ENCODE measurements at places on chromosomes 2 and 18.

DNA sequence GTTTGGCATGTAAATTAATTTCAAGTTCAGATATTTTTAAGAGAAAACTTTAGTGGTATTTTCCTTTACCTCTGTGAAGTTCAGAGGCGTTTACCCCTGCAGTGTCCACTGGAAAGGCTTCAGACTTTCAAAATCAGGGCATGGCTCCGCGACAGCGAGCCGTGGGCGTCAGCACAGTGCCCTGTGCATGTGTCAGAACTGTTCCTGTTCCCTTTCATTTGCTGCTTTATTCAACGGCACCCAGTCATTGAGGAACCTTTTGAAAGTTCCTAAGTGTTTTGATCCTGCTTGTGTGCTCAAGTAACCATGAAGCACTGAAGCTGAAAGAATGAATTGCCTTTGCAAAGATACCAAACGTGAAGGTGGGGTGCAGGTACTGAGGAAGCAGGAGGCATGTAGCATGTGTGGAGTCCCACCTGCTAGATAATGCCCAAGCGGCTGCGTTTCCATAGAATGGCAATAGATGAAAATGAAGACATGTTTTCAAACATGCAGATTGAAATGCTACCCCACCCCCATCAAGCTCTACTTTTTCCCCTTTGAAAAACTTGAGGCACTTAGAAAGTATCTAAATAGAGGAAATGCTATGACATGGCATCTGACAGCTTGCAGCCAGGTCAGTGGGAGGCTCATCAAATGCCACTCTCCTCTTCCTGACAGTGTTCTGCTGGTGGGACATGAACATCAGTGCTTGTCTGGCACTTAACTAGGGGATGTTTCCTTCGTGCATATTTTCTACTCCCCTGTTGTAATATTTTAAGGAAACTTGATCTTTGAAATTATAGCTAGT is 148.6 kb downstream of the ZNF236 start:
- DNase-seq = no peak

GRCh38 chr2:24509425-24509824 is 18.4 kb downstream of the NCOA1 start:
- no peak for DNase-seq

DNA sequence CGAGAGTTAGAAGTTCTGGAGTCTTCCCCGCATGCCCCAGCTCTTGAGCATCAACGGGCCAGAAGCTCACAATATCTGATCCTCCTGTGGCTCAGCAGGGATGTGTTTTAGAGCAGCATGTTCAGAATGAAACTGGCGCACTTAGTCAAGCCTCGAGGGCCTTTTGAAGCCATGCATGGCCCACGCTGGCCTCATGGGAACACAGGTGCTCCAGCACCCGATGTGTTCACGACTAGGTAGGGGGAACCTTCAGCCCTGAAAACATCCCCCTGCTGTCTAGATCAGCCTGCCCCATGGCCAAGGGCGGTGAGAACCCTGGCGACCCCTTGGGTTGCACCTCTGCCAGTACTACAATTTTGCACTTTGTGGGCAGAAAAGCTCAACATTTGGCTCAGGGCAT is 32.8 kb downstream of the MSH6 start:
- DNase-seq = no peak

DNA sequence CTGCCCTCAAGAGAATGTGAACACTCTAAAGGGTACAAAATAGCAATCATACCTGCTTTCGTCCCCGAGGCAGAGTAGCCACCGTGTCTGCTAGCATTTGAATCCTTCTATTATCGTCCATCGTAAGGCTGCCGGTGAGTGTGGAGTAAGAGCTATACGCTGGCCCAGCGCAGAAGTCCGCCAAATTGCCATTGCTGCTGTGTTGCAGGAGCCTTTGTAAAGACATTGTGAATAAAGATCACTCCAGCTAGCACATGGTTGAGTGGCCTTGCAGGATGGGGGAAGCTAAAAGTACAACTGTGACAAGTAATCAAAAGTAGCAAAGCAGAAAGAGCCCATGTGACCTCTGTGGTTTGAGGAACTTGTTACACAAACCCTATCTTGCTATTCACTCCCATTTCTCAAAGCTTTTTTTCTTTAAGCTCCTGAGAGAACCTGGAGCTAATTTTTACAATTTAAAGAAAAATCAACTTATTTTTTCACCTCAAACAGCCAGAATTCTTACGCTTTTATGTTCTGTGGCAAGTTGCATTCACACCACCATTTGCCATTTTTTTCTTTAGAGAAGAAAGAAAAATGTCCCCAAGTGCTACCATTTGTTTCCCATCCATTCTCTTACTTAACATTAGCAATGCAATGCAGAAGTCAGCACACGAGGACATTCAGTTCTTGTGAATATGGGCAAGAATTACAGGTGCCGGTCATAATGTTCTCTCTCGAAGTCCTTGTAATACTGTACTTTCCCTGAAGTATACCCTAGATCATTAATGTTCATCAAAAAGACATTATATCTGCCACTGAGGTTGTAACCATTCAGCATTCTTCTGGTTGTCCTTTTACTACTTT is at the start of gene CYTIP:
TSS of gene CYTIP (minus strand) at position 295 of the 846 bp plus-strand sequence. CDS start at position 226, 69 bp downstream.
- no peak for DNase-seq

DNA sequence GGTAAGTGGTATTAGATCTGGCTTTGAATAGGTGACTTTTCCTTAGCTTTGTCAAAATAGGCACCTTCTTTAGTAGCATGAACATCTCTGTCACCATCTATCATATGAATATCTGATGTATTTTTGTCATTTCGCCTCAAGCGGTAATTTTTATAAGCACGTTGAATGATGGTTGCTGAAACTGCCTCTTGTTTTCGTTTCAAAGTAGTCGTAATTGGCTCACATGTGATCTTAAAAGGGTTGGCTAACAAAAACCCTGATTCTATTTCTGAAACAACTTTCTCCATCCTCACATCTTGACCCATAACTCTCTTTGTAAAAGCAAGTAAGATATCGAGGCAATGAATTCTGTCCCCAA is 29.8 kb upstream of the SCN9A start:
- no peak for DNase-seq

DNA sequence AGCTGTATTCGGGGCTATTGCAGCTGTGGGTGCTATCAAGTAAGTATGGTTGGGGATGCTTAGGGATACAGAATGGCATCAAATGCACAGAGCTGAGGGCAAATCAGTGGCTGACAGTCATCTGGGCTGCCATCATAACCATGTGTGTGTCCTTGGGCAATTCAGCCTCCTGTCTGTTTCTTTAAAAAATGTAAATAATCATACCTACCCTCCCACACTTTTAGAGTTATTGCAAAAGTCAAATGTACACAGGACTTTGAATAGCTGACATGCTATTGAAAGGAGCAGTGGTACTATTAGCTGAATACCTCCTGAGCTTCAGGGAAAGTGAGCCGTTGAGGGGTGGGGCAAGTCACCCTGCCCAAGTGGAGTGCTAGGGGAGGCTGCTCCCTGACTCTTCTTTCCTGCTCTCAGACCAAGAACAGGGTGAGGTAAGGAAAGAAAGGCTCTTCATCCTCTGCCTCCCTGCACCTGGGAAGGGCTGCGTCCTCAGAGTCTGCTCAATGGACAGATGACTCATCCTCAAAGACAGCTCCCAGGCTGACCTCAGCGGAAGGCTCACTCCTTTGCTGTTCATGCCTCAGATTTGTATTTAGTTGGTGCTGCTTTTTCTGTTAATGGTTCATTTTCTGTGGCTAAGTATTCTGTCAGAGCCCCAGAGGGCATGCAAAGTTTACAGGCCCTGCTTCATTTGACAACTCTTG is 54.9 kb upstream of the BZW1 start:
- DNase-seq = no peak

- no peak for DNase-seq
These were observed 19.4 kb downstream of the SEPTIN10 start for GRCh38 chr2:109594246-109594885.

DNA sequence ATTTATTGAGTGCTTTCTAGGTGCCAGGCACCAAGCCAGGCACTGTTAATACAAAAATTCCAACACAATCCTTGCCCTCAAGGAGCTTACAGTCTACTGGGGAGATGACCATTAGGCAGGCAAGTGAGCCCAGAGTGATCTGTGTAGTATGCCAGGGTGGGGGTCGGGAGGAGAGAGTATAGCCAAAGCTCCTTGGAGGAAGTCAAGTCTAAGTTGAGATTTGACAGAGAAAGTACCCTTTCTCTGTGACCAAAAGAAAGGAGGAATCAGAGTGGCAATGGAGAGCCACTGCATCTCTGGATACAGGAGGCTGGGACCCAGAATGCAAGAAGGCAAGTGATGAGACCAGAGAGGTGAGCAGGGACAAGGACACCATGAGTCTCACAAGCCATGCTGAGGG is 7.5 kb downstream of the ANKRD53 start:
- DNase-seq = no peak

DNA sequence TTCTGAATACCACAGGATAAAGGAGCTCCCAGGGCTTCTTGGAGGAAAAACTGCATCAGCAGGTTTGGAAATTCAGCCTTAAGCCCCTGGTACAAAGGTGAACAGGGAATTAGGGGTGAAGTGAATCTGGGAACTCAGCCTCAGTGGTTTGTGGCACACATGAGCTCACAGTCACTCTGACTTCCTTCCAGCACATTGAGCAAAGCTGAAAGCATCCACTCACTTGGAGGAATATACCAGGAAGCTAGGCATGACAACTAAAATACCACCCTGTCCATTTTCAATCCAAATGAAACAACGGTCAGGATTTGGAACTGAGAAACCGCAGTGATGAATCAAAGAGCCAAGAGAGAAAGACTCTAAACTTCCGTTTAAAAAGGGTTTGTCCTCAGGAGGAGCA is 216.1 kb downstream of the ICOS start:
- no peak for DNase-seq

GRCh38 chr2:27390822-27391679 is 10.5 kb upstream of the ZNF513 start:
- no peak for DNase-seq
